ENCODE measurements at places on chromosomes 4 and X.

GRCh38 chrX:118508635-118509034 lies 13.0 kb downstream of the DOCK11 start:
- DNase-seq = no peak

DNA sequence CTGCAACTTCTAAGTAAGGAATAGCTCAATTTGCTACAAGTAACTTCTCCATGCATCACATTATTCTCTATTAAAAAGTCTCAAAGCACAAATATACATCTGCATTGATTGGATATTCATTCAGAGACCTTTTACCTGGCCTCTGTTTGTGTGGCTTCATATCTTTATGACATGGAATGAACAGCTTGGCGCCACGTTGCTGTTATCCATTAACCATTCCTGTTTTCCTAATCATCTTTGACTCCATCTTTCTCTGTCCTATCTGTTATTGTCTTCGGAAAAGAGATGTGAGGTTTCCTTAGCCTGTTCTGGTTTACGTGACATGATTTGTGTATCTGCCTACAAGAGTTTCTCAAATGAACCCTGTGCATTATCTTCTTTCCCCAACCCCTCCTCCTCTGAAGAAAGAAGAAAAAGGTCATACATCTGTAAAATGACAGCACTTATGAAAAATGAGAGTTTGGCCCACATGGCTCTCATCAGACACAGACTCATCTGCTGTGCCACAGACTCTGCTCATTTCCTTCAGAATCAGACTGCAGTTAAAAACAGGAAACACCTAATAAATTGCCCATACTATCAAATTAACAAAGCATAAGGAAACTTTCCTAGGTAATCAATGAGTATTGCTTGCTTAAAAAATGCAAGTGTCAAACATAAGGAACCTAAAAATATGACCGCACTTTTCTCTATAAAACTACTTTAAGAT lies 347.6 kb upstream of the FAM241A start:
- no peak for DNase-seq

DNA sequence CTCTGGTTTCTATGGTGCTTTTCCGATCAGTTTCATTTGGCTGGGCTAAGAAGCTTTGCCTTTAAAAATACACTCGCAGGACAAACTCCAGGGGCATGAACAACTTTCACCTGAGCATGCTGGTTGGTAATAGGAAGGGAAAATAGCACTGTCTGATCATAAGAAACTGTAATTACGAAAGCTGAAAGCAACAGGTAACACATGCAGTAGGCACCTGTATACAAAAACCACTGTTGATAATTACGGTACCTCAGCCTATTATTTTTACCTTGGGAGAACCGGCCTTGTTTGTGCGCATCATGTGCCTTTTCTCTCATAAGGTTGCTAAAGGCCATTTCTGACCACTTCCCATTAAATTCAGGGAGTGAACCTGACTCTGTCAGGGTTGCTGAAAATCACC lies 45.7 kb downstream of the RTL9 start:
- no peak for DNase-seq

GRCh38 chrX:130118441-130119311 lies 8.4 kb upstream of the ELF4 start:
- no peak for DNase-seq

GRCh38 chr4:175633310-175633709 lies 178.8 kb downstream of the GPM6A start:
- DNase-seq = no peak

GRCh38 chrX:17247144-17247543 lies 127.9 kb upstream of the NHS start:
- no peak for DNase-seq

GRCh38 chrX:39854772-39855747 lies 242.7 kb downstream of the BCOR start:
- DNase-seq = peak; percentile 39

DNA sequence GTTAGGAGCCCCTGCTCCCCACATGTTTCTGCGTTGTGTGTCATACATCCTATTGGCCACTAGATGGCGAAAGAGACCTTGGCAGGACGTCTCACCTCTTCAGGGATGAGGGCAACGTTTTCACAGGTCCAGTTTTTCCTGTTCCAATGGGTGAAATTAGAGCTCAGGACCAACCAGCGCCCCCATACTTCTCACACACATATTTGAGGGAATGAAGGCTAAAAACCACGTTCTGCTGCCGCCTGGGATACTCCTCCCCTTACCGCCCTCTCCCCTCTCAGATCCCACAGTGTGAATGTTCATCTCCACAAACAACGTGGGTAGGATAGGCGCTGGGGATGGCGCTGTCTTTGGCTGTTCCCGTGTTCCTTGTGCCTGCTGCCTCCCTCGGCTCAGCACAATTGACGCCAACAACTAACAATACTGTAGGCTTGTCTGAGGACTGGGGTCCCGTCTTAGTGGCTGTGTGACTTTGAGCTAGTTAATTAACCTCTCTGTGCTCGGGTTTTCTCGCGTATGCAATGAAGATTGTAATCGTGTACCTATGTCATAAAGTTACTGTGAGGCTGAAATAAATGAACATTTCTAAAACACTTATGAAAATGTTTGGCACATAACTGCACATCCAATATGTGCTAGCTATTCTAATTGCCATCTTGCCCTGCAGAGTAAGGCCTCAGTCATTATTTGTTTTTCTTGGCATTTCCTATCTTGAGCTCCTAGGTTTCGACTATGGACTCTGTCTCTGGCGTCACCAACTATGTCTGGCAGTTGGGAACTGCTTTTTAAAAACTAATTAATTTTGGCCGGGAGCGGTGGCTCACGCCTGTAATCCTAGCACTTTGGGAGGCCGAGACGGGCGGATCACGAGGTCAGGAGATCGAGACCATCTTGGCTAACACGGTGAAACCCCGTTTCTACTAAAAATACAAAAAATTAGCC lies 181.3 kb upstream of the STK26 start:
- DNase-seq = peak; percentile 29
